ENCODE measurements at places on chromosomes 12 and 14.

DNA sequence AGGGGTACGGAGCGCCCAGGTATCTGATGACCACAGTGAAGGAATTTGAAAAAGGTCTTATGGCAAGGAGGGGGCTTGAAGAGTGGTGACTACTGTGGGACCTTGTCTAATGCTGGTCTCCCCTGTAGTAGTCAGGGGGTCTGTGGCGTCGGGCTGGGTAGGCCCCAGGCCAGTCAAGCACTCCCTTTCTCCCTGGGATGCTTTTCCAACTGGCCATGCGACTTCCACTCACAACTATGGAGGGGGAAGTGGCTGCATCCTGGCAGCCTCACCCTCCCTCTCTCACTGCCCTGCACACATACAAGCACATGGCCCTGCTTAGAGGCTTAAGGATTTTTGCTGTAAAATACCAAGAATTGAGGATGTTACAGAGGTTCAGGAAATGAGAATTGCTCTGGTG, 4.1 kb downstream of the TSPAN11 start:
- no peak for DNase-seq

- DNase-seq: no peak
Measured at GRCh38 chr14:102486513-102487203, 22.9 kb downstream of the ANKRD9 start.

DNA sequence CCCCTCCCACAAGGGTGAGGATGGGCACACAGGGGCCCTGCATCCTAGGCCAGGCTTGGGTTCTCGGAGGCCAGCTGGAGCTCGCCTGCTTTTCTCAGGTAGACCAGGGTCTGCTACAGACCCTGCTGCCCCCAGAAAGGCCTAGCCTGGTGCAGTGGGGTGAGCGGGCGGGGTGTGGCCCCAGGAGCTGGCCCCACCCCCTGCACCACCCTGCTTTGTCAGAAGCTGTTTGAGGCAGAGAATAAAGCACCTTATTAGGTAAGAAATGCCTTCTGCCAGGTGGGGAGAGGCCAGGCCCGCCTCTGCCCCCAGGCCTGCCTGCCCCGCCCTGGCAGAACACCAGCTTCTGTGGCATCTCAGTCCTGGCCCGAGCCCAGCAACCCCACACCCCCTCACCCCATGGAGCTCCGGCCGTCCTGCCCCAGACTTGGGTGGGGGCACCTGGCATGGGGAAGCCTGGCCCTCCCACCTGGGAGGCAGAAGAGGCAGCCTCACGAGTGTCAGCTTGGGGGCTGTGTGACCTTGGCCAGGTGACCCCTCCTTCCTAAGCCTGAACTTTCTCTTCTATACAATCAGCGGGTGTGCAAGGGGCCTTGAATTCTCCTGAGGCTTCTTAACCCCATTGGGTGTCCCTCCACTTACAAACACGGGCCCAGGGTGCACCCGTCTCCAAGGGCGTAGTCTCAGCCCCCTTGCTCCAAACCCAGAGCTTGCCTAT, 43.2 kb downstream of the KRT80 start:
- DNase-seq: no peak

DNA sequence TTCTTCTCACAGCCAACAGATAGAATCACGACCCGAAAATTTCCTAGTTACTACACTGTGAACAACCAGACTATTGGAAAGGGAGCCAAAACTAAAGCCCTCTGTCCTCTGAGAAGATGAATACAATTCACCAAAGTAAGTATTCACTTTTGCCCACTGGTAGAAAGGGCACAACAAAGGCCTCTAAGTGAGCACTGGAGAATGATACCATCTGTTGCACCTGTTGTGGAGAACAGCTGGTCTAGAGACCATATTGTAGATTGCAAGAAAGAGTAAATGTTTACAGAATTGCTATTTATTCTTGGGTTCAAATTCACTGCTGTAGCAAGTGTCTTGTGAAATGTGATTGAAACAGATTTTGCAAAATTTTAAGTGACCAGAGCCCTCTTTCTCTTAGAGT, 46.9 kb upstream of the ANO6 start:
- no peak for DNase-seq

- no peak for DNase-seq
Measured at GRCh38 chr12:120115066-120115465, 1.5 kb downstream of the RAB35 start.

DNA sequence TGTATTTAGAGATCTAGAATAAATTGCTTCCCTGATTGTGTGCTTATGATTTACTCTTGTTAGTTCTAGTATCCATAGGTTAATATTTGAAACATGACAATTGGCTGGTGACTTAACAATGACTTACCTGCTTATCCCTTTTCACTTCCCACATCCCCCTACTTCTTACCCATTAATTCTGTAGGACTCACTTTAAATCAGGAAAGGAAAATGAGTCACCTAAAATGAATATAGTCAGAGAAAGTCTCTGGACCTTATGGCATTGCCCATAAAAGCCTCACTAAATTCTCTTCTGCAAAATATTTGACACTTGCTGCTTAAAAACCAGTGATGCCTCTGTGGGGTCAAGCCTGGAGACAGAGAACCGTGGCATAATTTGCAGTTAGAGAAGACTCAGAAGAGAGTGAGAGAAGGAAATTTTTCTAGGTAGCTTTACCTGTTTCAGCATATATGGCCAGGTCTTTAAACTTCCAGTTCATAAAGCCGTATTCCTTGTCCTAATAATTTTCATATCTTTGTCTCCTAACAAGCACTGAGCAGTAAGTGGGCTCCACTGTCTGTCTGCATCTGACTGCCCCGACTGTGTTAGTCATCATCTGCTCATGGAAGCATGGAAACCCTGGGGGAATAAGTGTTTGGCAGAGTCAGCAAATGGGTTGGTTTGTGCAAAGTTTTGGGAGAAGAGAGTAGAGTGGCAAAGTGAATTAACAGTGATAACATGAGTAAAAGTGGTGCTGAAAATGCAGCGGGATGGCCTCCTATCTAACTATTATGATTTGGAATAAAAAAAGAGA, 294.4 kb downstream of the AKAP6 start:
- DNase-seq: no peak

DNA sequence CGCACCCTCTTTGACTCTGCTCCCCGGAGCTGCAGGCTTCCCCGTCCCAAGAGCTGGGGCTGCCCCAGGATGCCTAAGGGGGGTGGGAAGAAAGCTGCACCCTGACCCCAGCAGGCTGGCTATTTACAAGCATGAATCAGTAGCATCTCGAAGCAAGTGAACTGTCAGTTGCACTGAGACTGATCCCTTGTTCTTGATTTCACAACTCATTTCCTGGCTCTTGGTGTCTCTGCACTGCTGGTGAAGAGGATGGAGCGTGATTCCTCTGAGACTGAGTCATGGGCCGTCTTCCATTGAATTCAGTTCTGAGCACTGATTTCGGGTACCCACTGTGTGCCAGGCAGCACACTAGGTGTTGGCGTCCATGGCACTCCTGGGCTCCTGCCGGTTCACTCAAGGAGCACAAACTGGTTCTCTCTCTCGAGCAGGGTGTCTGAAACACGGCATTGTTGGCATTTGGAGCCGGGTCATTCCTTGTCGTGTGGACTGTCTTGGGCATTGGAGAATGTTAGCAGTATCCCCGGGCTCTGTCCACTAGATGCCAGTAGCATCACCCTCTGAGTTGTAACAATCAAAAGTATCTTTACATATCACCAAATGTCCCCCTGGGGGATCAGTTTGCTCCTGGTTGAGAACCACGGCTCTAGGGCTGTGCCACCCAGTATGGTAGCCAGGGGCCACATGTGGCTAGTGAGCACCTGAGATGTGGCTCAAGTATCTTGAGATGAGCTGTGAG, 86.9 kb downstream of the RIN3 start:
- no peak for DNase-seq
